HS-27A (cell line): ENCODE measurements at places on chromosomes 3 and 15.

DNA sequence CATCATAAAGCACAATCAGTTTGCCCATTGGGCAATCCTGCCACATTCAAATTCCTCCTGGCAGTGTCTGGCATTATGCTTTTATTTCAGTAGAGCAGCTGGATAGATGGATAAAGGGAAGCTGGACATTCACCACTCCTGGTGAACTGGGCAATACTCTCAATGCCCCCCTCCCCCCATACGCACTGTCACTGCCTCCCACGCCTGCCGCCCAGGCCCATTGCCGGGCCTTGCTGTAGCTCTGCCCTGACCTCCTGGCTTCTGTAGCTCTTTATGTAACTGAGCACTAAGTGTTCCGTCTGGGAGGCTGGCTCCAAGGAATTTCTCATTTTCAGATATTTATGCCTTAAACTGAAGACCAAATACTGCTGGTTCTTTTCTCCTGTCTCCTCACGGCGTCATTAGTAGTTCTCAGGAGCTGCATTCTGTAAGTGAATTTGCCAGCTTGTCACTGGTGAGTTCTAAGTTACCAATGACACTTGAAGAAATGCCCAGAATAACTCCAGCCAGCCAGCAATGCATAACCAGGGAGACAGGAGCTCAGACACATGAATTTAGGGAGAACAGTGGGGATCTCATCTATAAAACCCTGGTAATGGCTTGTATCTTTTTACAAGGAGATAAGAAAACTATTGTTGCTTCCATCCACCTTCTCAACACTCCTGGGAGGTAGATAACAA lies 25.5 kb upstream of the RASGRF1 start:
- no peak for DNase-seq

DNA sequence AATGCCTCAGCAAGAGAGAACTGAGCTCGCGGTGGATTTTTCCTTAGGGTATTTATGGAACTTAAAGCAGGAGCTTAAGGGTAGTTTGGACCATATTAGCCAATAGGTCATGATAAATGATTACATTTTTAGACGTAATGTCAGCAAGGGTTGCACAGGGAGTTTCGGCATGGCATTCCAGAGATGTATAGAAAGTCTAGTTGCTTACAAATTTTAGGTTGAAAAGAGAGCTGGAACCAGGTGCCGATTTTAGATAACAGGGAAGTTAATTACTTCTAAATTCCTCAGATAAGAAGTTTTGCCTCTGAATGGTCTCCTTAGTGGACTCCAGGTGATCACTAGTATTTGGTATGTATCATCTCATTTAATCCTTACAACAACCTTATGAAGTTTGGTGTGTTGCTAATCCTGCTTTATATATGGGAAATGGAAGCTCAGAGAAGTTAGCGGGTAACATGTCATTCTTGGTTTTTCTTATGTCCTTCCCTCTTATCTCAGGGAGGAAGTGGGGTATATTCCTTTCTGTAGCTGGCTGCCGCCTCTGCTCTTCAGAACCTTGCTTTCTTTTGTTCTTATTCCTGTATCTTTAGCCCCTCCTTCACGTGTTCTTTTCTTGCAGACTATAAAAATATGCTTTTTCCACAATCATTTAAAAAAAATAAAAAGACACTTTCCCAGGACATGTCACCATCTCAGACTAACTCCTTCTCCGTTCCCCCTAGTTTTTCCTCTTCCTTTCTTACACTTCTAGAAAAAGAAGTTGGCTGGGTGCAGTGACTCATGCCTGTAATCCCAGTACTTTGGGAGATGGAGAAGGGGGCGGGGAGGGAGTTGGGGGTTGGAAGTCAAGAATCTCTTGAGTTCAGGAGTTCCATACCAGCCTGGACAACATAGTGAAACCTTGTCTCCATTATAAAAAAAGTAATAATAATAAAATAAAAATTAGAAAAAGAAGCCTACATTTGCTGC lies 25.7 kb downstream of the IQGAP1 start:
- no peak for DNase-seq

DNA sequence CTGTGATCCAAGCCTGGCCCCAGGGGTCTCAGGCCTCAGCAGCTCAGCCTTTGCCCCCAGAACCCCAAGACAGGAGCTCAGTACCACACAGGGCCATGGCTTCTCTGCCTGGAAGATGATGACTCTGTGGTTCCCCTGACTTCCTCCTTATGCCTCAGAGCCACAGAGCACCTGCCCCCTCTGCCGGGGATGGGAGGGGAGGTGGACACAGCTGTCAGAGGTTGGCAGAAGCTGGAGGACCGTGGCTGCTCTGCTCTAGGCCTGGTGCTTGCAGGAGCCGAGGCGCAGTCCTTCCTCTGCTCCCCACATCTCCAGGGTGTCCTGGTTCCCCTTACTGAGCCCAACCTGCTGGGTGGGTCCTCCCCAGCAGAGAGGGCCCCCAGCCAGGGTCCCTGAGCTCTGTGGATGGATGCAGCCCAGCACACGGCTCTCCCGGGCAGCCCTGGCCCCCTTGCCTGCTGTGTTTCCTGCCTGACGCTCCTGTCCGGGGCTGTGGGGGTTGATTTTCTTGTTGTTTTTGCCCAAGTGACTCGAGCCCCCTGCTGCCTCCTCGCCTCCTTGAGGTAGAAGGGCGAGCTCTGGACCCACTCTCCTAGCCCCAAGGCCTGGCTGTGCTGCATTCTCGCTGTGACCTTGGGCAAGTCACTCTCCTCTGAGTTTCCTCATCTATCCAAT lies 36.6 kb downstream of the PSTPIP1 start:
- no peak for DNase-seq

GRCh38 chr15:68646156-68646555 lies 67.4 kb downstream of the CORO2B start:
- DNase-seq, result no peak

DNA sequence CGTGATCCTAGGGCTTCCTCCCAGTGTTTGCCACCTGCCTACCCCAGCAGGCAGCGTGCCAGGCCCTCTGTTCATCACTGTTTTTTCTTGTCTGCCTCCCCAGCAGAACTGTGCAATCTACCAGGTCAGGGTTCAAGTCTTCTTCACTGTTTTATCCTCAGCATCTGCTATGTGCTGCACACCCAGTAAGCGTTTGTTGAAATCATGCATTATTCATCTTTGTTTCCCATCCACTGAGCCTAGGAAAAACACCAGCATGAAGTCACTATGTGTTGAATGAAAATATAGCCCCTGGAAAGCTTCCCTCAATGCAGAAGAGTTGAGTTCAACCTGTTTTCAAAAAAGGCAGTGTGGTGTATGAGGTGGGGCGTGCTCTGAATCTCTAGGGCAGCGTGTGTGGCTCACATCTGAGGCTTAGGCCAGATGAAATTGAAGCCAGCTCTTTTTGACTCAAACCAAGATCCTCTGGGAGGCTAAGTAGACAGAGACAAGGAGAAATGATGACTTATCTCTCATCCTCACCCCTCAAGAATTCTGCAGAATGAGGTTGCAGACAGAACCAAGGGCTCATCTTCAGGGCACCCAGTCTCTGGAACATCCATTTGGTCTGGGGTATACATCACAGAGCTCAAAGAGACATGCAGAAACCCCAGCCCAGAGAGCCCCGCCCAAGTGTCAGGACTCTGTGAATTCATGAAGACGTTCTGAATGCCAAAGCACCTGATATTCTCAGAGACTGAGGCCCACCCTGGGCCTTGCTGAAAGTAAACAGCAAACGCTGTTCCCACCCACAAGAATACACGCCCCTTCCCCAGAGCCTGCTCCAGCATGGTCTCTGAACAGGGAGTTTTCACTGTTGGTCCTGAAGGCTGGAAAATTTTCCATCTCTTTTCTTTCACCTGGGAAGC lies 5.7 kb upstream of the CAV3 start:
- no peak for DNase-seq

GRCh38 chr15:56236197-56236596 lies 7.5 kb downstream of the RFX7 start:
- DNase-seq, result no peak

DNA sequence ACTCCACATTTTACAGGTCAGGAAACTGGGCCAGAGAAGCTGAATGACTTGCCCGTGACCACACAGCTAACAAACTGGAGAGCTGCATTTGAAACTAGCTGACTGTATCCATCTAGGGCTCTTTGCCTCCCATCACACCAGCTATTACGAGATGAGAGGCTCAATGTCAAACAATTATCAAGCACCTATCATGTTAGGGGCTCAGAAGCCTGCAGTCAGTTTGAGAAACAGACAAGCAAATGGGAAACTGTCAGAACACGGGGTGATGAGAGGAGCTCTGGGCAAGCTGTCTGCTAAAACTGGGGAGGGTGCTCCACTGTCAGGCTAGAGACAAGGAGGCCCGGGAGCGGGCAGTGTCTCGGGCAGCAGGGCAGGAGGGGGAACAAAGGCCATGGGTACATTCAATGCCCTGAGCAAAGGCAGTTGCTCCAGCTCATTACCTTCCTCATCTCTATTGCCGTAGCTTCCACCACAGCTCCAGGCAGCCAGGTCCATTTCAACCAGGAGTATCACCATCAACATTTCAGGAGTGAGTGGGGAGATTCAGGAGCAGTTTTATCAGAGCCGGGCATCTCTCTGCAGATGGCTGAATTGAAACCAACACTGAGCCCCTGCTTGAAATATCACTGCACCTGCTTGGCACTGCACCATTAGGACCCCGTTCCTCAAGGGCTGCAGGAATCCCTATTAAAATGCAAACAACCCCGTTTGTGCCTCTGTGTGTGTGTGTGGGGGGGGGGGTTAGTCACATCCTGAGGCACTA lies 122.6 kb downstream of the RAB11A start:
- no peak for DNase-seq

GRCh38 chr15:99433026-99433756 lies 132.6 kb upstream of the MEF2A start:
- no peak for DNase-seq

DNA sequence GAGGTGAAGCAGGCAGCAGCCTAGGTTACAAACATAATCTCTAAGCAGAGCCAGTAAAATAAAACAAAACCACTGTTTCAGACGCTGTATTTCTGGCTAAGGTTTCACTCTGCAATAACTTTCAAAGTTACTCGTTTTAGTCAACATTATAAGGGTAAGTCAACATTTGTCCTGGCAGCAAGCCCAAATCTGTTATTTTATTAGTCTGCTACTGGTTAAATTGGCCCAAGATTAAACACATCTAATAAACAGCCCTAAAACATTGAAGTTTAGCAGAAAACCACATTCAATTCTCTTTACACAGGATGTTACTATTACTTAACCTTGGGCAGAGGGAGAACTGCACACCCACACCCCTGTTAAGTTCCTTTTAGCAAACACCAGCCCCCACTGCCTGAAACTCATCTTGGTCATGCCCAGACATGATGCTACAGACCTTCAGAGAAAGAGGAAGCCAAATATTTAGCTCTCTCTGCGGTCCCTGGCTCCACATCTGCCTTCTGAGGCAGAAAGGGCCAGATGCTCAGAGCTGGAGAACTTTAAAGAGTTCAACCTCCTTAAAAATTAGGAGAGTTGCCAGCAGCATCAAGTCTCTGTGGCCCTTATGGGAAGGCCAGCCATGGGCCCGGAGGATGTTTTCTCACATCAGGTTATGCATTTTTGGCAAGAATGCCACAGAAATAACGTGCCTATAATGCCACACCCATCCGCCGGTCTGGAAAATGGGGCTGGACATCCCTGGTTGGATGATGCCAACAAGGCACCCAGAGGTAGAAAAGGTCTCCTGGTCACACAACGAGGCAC lies 17.9 kb downstream of the ARHGEF3 start:
- no peak for DNase-seq
